ENCODE measurements at places on chromosomes 12 and 14.
A peak's percentile ranks its signal among the peaks of the same experiment; 100 is the strongest.

DNA sequence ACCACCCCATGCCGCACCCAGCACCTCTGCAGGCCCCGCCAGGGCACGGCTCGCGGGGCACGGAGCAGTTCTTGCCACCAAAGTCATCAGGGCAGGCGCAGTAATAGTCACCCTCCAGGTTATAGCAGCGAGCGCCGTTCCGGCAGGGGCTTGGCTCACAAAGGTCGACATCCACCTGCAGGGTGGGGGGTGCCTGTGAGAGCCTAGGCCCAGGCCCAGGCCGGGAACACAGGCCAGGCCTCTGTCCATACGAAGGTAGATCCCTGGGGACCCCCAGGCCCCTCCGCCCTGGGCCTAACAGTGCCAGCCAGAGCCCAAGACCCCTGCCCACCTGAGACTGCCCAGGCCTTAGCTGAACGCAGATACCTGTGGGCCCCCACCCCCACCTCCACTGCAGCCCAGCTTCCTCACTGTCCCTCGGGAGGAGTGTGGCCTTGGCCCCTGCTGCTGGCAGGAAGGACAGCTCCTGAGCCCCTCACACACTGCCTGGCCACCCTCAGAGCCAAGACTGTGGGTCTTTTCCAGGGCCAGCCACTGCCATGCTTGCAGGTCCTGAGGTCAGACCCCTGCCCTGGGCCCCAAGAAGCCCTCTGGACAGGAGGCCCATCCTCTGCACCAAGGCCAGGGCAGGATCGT lies 19.3 kb downstream of the JAG2 start:
- no peak for DNase-seq

DNA sequence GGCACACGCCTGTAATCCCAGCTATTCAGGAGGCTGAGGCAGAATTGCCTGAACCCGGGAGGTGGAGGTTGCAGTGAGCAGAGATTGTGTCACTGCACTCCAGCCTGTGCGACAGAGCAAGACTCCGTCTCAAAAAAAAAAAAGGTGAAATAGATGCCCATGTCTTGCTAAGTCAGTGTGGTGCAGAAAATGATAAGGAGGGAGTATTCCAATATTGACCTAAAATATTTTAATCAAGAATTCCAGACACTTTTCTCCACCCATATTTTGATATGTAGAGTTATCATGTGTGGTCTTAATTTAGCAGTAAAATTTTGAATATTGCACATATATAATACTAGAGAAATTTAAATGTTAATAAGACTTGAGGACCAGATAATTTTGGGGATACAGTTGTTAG lies 57.7 kb downstream of the WNK1 start:
- no peak for DNase-seq

DNA sequence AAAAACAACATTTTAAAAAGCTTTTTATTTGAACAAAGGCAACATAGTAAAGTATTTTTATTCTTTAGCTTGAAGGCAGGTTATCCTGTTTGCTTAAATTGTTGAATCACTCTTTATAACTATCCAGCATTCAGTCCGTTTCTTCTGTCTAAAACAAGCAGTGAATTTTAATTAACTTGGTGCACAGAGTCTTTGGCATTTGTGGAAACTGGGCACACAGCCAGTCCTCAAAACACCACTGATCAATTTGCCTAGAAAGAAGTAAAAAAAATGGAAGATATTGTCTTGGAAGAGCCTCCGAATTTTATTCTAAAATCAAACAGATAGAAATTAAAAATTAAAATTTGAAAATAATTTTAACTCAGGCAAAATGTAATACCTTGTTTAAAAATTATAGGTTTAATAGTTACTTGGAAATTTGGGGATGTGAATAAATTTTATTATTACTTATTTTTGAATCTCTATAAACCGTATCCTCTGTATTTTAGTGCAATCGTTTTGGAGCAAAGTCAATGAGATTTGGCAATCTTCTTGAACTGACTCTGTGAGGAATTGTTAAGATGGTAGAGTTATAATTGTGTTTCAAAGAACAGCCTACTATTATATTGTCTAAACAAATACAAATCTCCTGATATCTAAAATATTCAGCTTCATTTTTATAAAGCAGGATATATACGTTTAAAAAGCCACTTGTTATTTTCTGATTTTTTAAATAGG lies 927.0 kb downstream of the SLC16A7 start:
- DNase-seq: no peak

DNA sequence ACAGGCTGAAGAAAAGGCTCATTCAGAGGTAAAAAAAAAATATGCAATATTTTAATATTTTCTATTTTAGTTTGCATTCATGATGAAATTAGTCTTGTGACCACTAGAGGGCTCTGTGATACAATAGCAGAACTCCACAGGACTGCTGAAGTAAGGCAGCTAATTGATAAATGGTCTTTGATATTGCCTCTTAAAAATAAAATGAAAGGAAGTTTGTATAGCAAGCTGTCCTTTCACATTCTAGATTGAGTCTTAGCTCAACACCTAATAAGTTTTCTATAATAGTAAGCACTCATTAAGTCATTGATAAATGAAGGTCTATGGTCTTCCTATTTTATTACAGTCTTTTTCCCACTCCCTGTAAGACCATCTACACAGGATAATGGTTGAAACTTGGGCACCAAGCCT lies 315.7 kb downstream of the NAV3 start:
- DNase-seq: no peak

- no peak for DNase-seq
Measured at GRCh38 chr12:65493913-65494245, 215.4 kb downstream of the MSRB3 start.

DNA sequence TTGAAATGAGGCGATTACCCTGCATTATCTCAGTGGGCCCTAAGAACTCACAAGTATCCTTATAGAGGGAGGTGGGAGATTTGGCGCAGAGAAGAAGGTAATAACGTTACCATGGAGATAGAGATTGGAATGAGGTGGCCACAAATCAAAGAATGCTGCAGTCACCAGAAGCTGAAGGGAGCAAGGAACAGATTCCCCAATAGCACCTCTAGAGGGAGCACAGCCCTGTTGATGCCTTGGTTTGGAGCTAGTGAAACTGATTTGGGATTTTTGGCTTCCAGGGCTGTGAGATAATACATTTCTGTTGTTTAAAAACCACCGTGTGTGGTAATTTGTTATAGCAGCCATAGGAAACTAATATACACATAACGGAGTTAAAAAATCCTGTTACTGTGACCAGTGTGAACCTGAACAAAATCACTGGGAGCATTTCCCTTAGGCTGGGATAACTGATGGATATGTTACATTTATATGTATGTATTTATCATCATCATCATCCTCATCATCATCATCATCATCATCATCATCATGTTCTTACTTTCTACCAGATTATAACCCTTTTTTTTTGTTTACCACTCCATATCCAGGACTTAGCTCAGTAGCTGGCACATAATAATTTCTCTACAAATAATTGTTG lies 100.3 kb downstream of the LIN7A start:
- no peak for DNase-seq

DNA sequence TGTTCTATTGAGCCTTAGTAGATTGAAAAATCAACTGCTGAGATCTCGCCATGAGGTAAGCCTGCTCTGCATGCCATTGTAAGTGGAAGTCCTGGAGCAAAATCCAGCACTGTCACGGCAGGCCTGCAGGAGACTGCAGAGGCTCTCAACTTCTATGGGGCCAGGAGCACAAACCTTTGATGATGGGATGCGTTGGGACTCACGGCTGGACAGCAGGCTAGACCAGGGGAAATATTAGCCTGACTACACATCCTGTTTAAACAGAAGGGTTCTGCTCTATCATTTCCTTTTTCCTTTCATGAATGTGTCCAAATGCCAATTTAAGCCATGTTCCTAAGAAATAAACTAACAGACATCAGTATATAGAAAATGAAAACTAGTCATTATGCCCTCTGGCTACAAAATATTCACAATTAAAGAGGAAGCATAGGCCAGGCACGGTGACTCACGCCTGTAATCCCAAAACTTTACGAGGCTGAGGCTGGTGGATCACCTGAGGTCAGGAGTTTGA lies 33.9 kb upstream of the RASSF8 start:
- no peak for DNase-seq

- no peak for DNase-seq
Measured at GRCh38 chr12:110636516-110636915, 22.6 kb downstream of the TCTN1 start.

DNA sequence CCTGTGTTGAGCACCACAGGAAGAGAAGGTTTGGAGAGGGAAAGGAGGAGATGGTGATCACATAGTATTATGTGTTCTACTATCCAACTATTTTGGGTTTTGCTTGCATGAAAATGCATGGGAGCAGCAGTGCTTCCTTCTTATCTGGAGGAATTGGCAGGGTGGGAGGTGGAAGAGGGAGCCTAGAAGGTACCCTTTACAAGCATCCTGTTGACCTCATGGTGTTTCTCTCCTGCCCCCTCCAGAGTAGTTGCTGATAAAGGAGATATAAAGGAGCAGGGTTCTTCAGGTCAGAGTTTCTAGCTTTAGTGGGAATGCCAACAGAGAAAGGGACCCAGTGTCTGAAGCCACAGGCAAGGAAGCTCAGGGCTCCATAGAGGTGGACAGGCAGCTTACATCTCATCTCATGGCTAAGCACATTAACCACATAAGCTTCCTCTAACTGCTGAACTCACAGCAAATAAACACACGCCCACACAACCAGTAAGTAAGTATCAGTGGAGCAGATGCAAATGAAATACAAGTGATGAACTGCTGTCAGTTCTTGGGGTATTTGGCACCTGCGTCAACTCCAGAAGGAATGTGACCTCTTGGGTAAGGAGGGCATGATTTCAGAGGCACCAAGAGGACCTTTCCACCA lies 174.2 kb upstream of the SLC38A2 start:
- no peak for DNase-seq

- no peak for DNase-seq
Measured at GRCh38 chr12:87349681-87350080, 679.5 kb downstream of the C12orf50 start.

DNA sequence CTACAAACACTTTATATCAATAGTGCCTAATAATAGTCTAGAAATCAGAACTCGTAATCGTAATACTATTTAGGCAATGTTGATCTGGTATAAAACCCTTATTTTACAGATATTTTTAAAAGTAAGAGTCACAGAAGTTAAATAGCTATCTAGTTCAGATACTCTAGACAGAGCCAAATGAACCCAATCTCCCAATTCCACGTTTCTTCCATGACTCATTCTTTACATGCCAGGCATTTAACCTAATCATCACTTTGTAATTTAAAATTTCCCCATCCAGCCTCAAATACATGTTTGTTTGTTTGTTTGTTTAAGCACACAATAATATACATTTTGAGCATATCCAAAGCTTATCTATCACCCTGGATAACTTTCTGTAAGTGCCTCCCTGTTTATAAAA lies 36.4 kb upstream of the GARIN6 start:
- DNase-seq: no peak

GRCh38 chr14:20477211-20477876 lies 8.1 kb downstream of the PNP start:
- no peak for DNase-seq

- DNase-seq: no peak
Measured at GRCh38 chr12:1956716-1957115, 38.3 kb upstream of the CACNA2D4 start.

GRCh38 chr12:92065018-92065499 lies 80.6 kb downstream of the BTG1 start:
- peak; percentile 25 for DNase-seq

DNA sequence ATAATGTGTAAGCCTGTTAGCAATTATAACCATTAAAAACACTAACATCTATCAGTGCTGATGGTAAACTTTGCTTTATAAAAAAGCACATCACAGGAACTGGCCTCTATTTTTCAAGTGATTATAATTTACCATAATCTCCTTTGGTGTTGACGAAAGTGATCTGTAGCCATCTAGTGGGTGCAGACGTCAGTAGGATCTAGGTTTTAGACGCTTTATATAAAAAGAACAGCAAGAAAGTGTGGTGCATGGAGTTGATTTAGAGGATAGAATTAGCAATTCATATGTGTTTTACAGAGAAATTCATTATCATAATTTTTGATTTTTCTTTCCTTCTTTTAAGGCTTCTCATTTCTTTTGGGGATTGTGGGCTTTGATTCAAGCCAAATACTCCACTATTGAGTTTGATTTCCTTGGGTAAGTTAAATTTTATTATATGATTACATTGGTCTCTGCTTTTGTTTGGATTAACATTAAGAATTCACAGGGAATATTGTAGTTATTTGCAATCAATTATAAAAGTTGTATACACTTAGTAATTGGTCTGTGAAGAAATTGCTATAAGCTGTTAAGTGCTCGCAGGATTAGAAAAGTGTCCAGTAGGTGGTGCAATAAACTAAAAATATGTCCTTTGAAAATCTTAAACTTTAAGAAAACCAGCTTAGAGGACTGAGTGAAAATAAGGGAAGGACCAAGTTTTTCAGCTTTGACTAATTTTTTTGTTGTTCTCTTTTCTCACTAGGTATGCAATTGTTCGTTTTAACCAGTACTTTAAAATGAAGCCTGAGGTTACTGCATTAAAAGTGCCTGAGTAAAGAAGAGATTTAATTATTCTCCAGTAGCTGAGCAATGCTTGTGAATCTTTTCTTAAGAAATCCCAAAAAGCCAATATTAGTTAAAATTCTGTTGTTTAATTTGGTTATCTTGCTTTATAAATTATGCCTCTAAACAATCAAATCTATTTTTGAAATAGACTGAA lies 59.5 kb downstream of the ETNK1 start:
- no peak for DNase-seq

DNA sequence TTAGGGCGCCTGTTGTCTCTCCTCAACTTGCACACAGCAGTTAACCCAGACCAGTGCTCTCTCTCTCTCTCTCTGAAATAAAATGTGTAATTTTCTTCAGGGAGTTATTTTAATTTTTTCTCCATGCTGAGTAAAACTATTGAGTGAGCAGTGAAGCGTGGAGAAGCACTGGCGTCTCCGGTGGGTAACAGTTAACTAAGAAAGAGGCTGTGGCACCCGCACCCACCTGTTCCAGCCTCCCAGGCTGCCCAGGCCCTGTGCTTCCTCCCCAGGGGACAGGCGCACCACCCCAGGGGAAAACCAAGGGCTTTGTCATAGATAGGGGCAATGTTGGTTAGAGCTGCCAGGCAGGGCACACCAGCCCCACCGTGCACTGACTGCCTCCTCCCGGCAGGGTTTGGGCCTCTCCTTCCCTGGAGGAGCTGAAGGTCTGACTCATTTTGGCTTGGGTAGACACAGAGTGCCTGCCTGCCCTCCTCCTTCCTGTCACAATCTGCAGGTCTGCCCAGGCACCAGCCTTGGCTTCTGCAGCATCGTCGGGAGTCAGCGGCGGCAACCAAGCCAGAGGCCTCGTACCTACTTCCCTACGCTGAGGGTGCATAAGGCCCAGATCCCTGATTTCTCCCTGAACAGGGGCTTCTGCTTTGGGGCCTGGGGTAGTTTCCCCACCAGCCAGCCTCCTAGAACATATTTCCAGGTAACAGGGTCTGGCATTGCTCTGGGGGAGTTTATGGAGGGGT lies 3.9 kb downstream of the HOXC5 start:
- DNase-seq: no peak

DNA sequence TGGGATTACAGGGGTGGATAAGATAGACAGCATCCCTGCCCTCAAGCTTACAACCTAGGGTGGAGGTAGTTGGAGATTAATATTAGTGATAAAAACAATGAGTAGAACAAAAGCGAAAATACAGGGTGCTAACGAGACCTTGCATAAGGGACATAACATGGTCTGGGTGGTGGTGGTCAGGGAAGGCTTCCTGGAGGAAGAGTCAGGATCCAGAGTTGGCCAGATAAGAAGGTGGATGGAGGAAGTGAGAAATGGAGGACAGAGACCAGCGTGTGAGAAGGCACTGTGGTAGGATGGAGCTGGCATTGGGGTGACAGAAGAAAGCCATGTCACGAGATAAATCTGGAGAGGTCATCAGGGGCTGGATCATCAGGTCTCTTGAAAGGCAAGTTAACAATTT lies 19.2 kb downstream of the NOS1 start:
- no peak for DNase-seq

Data from stimulated activated CD4-positive, alpha-beta T cell treated with anti-CD3 and anti-CD28 coated beads, Interleukin-12 subunit alpha, Interleukin-12 subunit beta, amount 100 ng/mL, for 48 hours (primary cell).